ENCODE measurements at places on chromosomes 3 and 15.

- DNase-seq = no peak
These were observed 36.4 kb downstream of the SEC22C start for GRCh38 chr3:42545284-42545900.

GRCh38 chr15:58506783-58507668, 75.2 kb downstream of the LIPC start:
- DNase-seq = no peak

DNA sequence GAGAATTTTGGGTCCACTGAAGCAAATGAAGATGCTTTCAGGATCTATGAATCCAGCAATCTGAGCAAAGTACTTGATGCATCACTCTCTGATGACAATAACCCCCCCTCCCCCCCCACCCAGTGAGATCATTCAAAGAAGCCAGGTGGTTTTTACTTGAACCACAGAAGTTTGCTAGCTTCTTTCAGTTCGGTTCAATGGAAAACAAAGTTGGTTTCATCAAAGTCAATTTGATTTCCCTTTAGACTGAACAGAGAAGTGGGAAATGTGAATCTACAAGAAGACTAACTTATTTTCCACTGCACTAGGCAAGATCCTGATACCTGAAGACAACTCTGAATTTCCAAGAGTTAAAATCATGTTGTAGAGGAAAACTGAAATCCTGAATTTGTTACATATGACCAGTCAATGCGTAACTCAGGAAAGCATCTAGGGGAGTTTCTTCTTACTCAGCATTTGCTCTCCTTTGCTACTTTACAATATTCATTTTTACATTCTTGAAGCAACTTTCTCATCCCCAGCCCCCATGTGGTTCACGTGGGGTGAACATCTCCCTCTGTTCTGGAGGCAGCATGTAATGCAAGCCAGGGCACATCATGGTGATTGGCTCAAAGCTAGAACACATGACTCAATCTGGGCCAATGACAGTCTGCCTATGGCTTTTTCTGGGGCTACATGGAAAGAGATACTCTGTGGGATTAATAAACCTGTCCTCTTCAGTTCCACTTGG, 572.6 kb downstream of the FOXP1 start:
- DNase-seq = no peak

GRCh38 chr3:157906627-157907026, 199.6 kb downstream of the SHOX2 start:
- no peak for DNase-seq

DNA sequence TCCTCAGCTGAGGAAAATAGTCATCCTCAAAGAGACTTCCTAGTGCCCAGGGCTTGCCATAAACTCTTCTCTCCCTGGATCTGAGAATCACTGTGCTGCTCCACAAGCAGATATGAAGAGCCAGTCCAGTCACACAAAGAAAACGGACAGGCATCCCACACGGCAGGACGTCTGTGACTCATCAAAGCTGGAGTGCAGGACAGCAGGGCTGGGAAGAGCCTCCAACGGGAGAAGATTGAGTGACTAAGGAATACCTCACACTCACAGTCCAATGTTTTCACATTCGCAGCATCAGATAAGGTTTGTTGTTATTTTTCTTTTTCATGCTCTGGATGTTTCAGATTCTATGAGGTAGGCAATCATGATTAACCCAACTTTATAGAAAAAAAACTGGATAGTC, 57.8 kb downstream of the NEK10 start:
- no peak for DNase-seq

DNA sequence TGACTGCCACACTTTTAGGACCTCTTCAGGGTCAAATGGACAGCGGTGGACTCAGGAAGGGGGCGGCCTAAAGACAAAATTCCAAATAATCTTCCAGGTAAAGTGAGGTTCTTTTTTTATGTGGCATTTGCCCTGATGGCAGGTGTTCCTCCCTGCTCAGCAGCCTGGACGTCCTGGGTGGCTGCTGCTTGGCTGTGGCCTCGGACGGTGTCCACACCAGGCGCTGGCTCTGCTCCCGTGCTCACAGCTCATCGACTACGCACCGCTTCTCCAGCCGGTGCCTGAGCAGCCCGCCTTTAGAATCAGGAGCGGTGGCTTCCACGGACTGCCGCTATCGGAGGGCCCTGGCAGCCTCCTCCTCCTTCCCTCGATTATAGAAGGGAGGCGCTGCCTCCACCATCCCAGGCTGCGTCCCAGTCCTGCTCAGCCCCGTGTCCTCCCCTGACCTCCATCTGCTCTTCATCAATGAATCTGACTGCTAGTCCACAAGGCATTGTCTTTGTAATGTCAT, 41.9 kb downstream of the PCSK6 start:
- DNase-seq = no peak

GRCh38 chr3:78919021-78919755, 848.6 kb downstream of the ROBO1 start:
- DNase-seq = no peak

GRCh38 chr3:22671848-22672247, 531.3 kb upstream of the UBE2E2 start:
- no peak for DNase-seq

DNA sequence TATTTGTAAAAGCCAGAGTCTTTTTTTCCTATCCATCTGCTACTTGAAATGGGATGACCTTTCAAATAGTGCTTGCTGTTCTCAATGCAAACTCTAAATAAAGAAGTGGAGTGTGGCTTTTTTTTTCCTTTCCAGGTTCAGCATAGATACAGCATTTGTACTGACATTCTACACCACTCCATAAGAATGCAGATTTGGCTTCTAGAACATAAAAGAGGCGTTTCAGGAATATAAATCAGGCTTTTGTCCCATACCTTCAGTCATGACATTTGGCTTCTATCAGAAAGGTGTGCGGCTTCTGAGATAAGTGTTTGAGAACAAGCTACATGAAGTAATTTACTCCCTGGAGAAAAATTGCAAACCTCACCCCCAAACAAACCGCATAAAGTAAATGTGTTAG, 553.1 kb downstream of the FHIT start:
- no peak for DNase-seq

Measured in NCI-H748 treated with DMSO at 0.1 percent for 48 hours (cell line).